ENCODE measurements at places on chromosomes 12 and 14.

- no peak for DNase-seq
Observed at GRCh38 chr12:77571127-77571526, 259.6 kb upstream of the NAV3 start.

DNA sequence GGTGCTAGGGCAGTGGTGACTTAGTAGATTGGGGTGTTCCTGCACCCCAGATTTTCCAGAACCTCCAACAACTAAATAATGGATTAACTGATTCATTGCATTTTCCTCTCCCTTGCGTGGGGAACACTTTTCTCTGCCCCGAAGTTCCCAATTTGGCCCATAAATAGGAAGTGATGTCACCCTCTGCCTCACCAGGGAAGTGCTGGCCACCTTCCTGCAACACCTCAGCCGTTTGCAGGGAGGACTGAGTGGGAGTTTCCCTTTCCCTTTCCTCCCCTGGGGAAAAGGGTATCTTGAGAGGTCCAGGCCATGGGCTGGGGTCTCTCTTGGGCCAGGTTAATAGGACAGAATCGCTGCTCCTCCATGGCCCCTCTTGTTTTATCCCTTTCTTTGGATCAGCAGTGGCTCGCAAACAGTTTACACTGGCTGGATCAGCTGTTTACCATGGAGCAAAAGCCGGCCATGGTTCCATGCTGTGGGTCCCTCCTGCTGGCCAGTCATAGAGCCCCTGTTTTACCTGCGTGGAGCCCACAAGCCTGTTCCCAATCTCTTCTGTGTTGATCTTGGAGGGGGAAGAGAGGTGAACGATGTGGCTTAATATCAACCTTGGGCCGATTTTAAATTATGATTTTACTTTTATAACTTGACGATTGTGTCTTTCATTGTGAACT, 91.6 kb upstream of the VRK1 start:
- no peak for DNase-seq

DNA sequence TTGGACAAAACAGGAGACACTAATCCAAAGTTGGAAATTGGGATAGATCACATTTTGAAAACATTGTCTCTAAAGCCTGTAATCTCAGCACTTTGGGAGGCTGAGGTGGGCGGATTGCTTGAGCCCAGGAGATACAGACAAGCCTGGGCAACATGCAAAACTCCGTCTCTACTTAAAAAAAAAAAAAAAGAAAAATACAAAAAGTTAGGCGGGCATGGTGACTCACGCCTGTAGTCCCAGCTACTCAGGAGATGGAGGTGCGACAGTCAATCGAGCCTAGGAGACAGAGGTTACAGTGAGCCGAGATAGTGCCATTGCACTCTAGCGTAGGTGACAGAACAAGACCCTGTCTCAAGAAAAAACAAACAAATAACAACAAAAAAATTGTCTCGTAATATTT, 152.1 kb downstream of the MGAT4C start:
- DNase-seq, result no peak

DNA sequence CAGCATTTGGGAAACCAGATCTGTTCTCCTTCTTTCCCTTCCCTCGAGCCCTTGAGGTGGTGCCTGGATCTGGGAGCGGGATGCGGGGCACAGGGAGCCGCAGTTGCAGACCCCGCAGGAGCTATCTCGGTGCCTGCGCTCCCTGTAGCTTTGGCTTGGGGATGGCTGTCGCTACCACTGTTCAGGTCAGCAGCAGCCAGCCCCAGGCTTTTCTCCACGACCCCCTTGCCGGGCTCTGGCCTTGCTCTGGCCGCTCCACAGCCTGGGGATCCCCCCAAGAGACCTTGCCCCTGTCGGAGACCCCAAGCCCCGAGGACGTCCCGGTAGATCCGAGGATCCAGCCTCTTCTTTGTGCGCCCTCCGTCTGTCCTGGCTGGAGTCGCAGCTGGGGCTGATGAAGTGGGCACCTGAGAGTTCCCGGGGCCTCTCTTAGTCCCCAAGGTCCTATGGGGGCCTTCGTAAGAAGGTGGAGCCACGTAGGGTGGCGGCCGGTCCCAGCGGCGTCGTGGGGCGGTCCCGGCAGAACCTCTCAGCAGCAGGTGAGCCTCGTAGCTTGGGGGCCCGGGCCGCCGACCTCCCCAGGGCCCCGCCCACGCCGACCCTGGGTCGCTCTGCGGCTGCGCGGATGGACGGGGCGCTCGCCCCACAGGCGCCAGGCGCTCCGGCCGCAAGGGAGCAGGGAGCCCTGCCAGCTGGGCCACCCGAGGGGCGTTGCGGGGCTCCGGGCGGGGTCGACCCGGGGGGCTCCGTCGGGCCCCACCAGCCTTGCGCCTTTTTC, 1.3 kb downstream of the DDN start:
- peak; percentile 42 for DNase-seq

- DNase-seq, result no peak
Observed at GRCh38 chr14:59282378-59282765, 93.9 kb downstream of the DAAM1 start.

DNA sequence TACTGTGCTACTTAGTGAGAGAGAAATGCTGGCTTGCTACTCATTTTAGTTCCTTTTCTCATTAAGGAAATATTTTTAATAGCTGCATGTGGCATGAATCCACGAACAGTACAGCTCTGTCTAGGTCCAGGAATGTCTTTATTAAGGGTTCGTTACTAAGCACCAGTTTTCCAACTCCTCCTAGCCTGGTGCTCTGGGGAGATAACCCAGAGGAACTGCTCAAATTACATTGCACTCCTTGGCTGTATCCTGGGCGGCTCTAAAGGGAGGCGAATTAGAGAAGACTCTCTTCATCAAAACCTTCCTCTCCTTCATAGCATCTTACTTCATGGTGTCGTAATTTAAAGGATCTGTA, 101.3 kb downstream of the PPM1A start:
- DNase-seq, result no peak

GRCh38 chr12:32089156-32089555, 17.5 kb upstream of the BICD1 start:
- no peak for DNase-seq

Data from stimulated activated naive CD8-positive, alpha-beta T cell treated with anti-CD3 and anti-CD28 coated beads, Interleukin-15, amount 100 ng/mL, for 72 hours (primary cell).